Activated T-cell treated with anti-CD3 and anti-CD28 coated beads, Interleukin-2, amount 50 U/mL, for 1 hour (primary cell): ENCODE measurements at places on chromosomes 3 and 15.

DNA sequence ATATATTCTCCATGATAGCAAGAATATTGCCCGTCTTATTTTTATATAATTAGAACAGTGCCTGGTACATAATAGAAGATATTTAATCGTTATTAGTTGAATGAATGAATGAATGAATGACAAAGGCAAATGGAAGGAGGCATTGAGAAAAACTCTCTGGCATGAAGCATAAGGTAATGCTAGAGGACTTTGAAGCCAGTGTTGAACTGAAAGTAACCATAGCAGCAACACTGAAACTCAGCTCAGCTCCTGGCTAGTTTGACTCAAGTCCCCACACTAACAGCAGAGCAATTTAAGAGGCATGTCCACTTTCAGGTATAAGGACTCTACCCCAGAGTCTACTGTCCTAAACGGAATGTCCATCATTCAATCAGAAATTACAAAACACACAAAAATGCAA is 227.0 kb downstream of the CPNE4 start:
- no peak for DNase-seq

DNA sequence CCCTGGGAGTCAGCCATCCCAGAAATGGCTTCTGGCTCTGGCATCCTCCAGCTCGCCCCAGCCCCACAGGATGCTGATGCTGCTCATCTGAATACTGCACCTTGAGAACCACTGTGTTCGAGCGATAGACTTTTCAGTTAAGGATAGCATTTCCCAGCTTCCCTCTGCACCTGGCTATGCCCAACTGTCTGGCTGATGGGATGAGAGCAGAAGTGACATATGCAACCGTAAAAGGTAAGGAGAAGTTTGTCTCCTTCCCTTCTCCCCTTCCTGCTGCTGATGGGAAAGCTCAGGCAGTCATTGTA is 9.7 kb upstream of the HHATL start:
- DNase-seq: no peak

GRCh38 chr15:37550360-37551024 is 383.9 kb upstream of the TMCO5A start:
- DNase-seq: no peak

DNA sequence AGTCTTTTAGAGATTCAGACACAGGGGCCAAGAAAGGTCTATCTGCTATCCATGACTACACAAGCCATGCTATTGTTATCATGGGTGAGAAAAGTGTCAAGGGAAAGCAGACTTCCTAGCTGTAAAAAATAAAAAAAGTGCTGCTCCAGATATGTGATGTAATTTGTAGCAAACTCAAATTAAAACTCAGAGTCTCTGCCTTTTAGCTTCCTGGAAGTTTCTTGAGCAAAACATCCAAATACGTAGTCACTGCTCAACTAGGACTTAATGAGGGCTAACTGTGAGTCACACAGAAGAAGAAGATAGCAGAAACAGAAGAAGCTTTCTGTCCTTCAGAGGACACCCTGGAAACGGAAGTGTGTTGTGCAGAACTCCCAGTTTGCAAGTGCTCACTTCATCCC is 393.4 kb upstream of the NR2F2 start:
- no peak for DNase-seq

- DNase-seq: no peak
Measured at GRCh38 chr3:140505876-140506275, 172.0 kb upstream of the TRIM42 start.

DNA sequence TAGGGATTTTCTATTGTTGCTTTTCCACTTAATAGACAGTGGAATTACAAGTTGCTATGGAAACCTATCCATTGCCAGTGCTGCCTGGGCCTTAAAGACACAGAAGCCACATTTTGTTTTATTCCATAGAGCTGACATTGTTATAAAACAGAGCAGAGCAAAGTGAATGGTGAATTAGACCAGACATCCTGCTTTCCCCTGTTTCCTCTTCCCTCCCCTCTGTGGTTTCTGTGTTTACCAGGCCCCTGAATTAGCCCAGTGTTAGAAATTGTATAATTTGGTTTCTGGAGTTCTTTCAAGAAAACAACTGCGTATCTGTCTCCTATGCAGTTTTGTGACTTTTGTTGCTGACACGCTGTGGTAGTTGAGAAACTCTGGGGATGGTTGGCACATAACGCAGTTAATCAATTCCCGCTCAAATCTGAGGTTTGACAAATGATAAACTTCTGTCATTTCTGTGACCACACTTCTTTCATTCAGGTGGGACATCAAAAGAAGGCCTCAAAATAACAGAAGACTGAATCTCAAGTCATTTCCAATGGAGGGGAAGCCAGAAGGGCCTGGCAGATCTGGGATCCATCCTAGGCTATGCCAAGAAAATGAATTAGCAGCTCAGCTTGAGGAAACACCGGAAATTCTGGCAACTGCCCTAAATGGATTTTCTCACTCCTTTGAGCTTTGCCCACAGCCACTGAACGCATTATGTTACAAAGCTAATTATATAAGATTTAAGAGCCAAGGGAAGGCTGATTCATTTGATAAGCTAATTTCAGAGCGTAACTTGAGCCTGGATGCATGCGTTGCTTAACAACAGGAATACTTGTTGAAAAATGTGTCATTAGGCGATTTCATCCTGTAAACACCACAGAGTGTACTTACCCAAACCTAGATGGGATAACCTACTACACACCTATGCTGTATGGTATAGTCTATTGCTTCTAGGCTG is 46.9 kb downstream of the NR1D2 start:
- DNase-seq: no peak

- no peak for DNase-seq
Measured at GRCh38 chr3:55516392-55517030, 29.4 kb upstream of the WNT5A start.

GRCh38 chr3:117526470-117527079 is 817.0 kb downstream of the TUSC7 start:
- DNase-seq: no peak

GRCh38 chr15:30046430-30046829 is 36.3 kb upstream of the GOLGA8J start:
- DNase-seq: no peak

DNA sequence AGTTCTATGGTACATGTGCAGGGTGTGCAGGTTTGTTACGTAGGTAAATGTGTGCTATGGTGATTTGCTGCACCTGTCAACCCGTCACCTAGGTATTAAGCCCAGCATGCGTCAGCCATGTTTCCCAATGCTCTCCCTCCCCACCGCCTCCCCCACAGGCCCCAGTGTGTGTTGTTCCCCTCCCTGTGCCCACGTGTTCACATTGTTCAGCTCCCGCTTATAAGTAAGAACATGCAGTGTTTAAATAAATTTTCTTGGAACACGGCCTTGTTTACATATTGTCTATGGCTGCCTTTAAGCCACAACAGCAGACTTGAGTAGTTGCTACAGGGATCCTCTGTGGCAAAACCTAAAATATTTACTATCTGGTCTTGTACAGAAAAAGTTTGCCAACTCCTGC is 41.3 kb upstream of the CORO2B start:
- DNase-seq: no peak

DNA sequence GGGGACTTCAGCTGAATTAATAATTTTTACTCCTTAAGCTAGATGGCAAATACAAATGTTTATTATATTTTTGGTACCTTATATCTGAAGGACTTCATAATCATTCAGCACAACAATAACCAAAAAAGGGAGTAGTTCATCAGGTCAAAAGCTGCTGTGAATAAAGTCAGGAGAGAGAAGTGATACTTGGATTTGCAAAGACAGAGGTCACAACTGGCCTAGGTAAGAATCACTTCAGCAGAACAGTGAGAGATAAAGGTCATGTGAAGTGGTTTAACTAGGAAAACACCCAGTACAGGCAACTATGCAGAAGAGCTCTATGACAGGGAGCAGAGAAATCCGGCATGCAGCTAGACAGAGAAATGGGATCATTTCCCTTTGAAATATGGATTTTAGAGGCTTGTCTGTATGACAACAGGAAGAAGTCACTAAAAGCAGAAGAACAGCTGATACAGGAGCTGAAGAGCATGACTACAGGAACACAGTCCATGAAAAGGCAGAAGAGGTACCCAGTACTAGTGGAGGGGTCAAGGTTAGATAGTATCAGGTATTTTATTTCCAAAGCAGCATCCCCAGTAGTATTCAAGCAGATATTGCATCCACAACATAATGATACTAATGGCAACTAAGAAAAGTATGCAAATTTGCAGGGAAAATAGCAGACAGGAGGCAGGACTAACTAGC is 25.7 kb downstream of the ZMAT3 start:
- no peak for DNase-seq

- DNase-seq: no peak
Measured at GRCh38 chr15:92244703-92245102, 149.0 kb upstream of the ST8SIA2 start.

DNA sequence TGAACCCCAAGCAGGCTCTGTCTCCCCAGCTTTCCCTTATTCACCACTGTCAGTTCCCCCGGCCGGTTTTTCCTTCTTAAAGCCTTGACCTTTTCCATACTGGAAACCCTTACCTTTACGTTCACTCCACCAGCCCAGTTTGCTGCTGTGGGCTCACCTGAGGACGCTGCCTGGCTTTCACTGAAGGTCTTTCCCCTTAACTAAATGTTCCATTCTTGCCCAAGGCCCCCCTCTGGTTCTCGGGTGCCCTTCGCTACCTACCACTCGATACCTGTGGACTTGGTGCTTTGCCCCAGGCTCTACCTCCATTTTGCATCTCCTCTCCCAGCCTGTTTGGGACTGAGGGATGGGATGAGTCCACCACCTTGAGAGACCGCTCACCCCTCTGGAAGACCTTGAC is 851 bp downstream of the AP2M1 start:
- no peak for DNase-seq

DNA sequence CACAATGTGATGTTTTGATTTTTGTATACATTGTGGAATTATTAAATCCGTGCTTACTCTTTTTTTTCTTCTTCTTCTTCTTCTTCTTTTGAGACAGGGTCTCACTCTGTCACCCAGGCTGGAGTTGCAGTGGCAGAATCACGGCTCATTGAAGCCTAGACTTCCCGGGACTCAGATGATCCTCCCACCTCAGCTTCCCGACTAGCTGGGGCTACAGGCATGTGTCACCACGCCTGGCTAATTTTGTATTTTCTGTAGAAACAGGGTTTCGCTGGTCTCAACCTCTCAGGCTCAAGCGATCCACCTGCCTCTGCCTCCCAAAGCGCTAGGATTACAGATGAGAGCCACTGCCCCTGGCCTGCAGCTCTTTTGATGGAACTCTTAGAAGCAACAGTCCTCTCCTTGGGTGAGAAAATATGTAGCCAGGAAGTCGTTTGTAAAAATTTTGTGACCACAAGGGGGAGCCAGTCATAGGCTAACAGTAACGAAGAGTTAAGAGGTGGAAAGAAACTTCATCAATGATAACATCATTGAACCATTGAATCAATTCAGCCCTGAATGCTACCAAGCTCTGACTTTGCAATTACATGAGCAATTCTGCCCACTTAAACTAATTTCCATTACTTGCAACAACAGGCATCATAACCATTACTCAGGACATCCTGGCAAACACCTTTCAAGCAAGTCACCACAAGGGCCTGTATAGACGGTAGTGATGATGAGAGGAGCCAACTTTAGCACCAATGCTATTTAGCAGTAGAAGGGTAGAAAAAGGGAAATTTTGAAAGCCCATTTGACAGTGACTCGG is 16.7 kb upstream of the CMTM7 start:
- DNase-seq: peak; percentile 42

DNA sequence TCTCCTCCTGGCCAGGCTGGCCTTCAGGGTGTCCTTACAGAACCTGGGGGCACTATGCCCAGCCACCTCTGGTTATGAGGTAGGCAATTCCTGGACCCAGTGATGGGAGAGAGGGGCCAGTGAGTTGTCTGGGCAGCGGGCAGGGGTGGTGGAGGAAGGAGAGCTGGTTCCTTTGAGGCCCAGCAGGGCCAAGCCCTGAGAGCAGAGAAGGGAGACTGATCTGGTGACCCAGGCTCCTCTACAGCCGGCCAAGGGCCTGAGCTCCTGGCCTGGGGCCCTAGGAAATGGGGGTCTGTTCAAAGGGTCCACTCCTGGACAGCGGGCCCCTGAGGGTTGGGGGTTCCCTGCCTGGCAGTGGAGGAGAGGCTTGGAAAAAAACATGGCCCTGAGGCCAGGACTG is 7.9 kb downstream of the SLC38A3 start:
- DNase-seq: no peak

- DNase-seq: peak; percentile 28
Measured at GRCh38 chr3:184230081-184230602, 757 bp downstream of the VWA5B2 start.

DNA sequence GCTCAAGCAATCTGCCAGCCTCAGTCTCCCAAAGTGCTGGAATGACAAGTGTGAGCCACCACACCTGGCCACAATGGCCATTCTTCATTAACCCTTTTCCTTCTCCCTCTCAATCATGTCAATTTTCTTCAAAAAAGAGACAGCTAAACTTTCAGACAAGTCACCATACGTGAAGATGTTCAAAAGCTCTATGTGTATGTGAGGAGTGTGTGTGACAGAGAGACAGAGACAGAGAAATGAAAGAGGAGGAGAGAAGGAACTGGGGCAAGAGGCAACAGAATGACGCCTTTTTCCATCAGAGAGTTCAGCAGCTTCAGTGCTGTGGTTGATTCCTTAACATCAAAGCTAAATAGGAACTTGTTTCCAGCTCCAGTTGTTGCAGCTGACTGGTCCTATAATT is 27.4 kb downstream of the OSBPL10 start:
- no peak for DNase-seq

GRCh38 chr3:53865732-53866499 is 16.0 kb downstream of the ACTR8 start:
- DNase-seq: no peak

DNA sequence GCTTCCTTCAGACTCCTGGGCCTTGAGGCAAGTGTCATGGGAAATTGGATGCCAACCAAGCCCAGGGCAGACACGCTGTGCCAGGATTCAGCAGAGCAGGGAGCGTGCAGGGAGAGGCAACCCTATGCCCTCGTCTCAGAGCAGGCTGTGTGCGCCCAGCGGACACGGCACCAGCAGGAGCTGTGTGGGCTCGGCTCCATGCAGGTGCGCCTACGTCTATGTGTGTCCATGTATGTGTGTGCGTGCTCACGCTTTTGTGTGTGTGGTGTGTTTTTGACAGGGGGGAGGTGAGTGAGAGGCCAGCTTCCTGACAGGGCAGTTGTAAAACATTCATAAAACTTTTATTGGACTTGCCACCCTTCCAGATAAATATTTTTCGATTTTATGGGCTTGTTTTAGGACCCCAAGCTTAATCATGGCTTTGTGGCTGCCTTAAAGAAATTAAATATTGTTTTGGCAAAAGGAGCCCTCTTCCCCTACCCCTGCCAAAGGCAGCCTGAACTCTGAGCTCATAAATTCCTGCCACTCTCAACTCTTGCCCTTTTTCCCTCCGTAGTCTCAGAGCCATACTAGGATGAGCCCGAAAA is 84.4 kb downstream of the DNAJB8 start:
- DNase-seq: no peak

GRCh38 chr3:156449710-156450574 is 105.0 kb downstream of the SSR3 start:
- DNase-seq: no peak

DNA sequence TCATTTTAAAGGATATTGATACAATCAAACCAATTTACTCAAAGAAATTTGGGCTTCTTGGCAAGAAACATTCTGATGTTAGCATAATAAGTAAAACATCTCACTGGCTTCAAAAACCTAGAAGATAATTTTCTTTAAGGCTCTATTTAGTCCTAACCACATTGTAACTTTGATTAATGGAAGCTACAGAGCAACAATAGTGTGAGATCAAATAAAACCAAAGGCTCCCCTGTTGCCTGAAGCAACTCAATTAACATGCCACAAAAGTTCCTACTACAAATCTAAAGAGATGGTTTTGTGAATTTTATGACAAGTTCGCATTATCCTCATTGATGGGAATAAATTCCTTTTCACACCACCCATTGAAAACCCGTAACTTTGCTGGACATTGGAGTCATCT is 5.9 kb downstream of the DPH6 start:
- no peak for DNase-seq

- DNase-seq: no peak
Measured at GRCh38 chr3:148439254-148439822, 258.4 kb upstream of the AGTR1 start.
